ENCODE measurements at places on chromosomes 5 and 9.

DNA sequence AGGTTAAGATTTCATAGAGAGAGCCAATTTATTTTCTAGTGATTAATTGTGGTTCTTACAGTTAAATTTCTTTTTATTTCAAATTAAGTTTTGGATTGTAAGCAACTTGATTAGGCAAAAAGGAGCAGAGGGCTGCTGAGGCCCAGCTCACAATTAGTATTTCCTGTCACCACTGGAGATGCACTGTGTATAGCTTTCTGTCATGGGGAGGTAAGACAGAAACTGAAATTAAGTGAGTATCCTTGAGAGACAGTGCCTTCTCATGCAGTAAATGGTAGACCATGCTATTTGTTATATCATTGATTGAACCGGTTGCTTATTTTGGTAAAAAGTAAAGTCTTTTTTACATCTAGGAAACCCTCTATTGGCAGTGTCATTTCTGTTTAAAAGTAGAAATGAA lies 190.7 kb downstream of the CCDC171 start:
- no peak for DNase-seq

GRCh38 chr5:180670157-180670556 lies 20.8 kb upstream of the FLT4 start:
- DNase-seq: no peak

- no peak for DNase-seq
These were observed 56.7 kb upstream of the EQTN start for GRCh38 chr9:27353474-27354229.

- no peak for DNase-seq
These were observed 138.7 kb upstream of the GRHPR start for GRCh38 chr9:37283730-37284325.

- DNase-seq: no peak
These were observed 241.4 kb downstream of the HINT1 start for GRCh38 chr5:130923543-130924124.

- DNase-seq: peak; percentile 49
These were observed 22.2 kb downstream of the COL27A1 start for GRCh38 chr9:114177423-114178064.

GRCh38 chr5:143016777-143017516 lies 246.8 kb downstream of the ARHGAP26 start:
- peak; percentile 84 for DNase-seq

- DNase-seq: no peak
These were observed 321.0 kb downstream of the ACTL7B start for GRCh38 chr9:108534741-108535140.

- DNase-seq: no peak
These were observed 20.3 kb downstream of the CDC14B start for GRCh38 chr9:96599298-96599697.

- DNase-seq: no peak
These were observed 262.5 kb downstream of the NFIB start for GRCh38 chr9:14051419-14051818.

- no peak for DNase-seq
These were observed 62.4 kb downstream of the HMHB1 start for GRCh38 chr5:143874312-143874711.

DNA sequence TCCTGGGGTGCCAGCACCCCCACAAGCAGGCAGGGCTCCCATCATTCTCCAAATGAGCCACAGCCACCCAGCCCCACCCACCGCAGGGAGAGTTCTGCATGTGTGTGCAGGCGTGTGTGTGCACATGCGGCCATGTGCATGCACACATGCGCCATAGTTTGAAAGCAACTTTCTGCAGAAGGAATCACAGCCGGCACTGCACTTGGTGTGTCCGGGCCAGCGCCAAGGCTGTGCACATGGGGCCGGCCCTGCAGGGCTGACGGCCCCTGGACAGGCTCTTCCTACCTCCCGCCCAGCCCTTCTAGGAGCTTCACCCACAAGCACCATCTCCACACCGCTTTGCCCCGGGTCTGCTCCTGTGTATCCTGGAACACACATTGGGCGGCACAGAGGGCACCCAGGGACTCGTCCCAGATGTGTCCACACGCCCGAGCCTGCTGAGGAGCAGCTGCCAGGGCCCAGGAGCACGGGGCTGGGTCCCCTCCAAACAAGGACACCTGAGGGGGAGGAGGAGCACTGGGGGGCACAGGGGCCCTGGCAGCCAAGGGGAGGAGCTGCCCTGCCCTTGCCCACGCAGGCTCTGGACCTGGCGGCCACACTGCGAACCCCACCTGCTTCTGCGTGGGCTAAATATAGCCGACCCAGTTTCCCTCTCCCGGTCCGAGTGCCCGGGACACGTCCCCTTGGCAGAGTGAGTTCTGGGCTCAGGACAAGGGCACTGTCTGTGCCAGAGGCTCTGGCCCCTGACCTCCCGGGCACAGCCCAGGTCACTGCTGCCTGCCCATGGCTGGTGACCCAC lies 19.1 kb downstream of the TPPP start:
- DNase-seq: no peak

DNA sequence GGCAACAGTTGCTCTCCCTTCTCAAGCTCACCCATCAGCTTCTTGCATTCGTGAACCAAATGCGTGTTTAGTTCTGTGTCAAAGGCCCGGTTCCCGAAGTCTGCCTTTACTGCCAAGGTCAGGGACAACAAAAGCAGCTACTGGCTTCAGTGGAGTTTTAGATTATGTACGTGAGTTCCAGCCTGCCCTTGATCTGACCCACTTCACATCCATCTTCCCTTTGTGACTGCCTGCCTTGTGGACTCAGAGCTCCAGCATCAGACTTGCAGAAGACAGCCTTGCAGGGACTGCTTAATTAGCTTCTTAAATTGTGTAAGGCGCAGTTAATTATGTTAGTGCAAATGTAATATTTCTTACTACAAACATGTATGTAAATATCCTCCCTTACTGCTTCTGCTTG lies 774.7 kb upstream of the EDIL3 start:
- no peak for DNase-seq

GRCh38 chr5:32709750-32710549 lies 1.2 kb upstream of the NPR3 start:
- peak; percentile 89 for DNase-seq

DNA sequence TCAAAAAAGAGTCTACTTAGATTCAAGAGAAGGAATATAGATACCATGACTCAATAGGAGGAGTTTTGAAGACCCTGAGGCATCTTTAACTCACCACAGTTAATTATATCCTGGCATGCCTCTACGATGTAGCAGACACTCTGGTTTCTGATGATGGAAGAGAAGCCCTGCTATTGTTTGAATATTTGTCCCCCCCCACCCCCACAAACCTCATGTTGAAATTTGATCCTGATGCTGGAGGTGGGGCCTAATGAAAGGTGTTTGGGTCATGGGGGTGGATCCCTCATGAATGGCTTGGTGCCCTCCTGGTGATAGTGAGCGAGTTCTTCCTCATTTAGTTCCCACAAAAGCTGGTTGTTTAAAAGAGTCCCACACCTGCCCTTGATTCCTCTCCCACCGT lies 147.9 kb upstream of the TBCA start:
- DNase-seq: peak; percentile 29

GRCh38 chr5:120582635-120583034 lies 118.5 kb downstream of the PRR16 start:
- no peak for DNase-seq

GRCh38 chr9:29183971-29184370 lies 1610.7 kb upstream of the C9orf72 start:
- no peak for DNase-seq

Measured in OCI-M1 (cell line).